ENCODE measurements at places on chromosomes 2 and 18. TPM values are rescaled to one million over a fixed set of nuclear protein-coding genes. Genes with fewer than 3 reads are reported as not detected.

TACR1 gene
- total RNA-seq: not detected

MARCHF4 gene
- total RNA-seq: not detected

ALKAL2 gene
- total RNA-seq: not detected

CIB4 gene
- not detected for total RNA-seq

BMP10 gene
- total RNA-seq: not detected

VIT gene
- total RNA-seq: not detected

C2orf80 gene
- not detected for total RNA-seq

ALPP gene
- total RNA-seq: not detected

FEV gene
- not detected for total RNA-seq

PLEKHM3 gene
- 6.2 TPM for total RNA-seq

DUSP2 gene
- total RNA-seq: 20.3 TPM

SMPD4 gene
- total RNA-seq: 88.2 TPM

ABHD1 gene
- total RNA-seq: 0.45 TPM

RGPD4 gene
- total RNA-seq: not detected

ALLC gene
- total RNA-seq: not detected

LAMA1 gene
- not detected for total RNA-seq

SPATA3 gene
- total RNA-seq: not detected

FSHR gene
- not detected for total RNA-seq

PTH2R gene
- 0.13 TPM for total RNA-seq

PLB1 gene
- total RNA-seq: 1.0 TPM

LRRC30 gene
- total RNA-seq: not detected

SLC8A1 gene
- total RNA-seq: 0.10 TPM

POU3F3 gene
- not detected for total RNA-seq

BCL11A gene
- total RNA-seq: 0.03 TPM

TUBA3E gene
- not detected for total RNA-seq

TP53I3 gene
- 5.3 TPM for total RNA-seq

NT5DC4 gene
- not detected for total RNA-seq

SOCS6 gene
- 0.97 TPM for total RNA-seq

CPS1 gene
- total RNA-seq: 1.2 TPM

HNRNPLL gene
- total RNA-seq: 46.5 TPM

GNAL gene
- total RNA-seq: not detected

FAP gene
- total RNA-seq: not detected

SH3RF3 gene
- total RNA-seq: not detected

RALBP1 gene
- total RNA-seq: 48.6 TPM

BOLL gene
- total RNA-seq: not detected

KRTCAP3 gene
- total RNA-seq: 6.6 TPM

LIMS2 gene
- total RNA-seq: 35.3 TPM

TTC39C gene
- total RNA-seq: 71.5 TPM

TAF4B gene
- 8.5 TPM for total RNA-seq
